ENCODE measurements at places on chromosomes 12 and 14. TPM values are rescaled to one million over a fixed set of nuclear protein-coding genes. Genes with fewer than 3 reads are reported as not detected.
A peak's percentile ranks its signal among the peaks of the same experiment; 100 is the strongest.

HOMEZ gene
- total RNA-seq, result 15.6 TPM

CCDC38 gene
- total RNA-seq, result not detected

GALNT16 gene
- 0.46 TPM for total RNA-seq

SYCP3 gene
- total RNA-seq, result 0.95 TPM

ZNF891 gene
- 4.9 TPM for total RNA-seq

COX8C gene
- not detected for total RNA-seq

OTX2 gene
- not detected for total RNA-seq

KCNMB4 gene
- 1.2 TPM for total RNA-seq

CDH24 gene
- 1.2 TPM for total RNA-seq

RD3L gene
- not detected for total RNA-seq

NCKAP5L gene
- total RNA-seq, result 12.6 TPM

SETD3 gene
- 56.4 TPM for total RNA-seq

VAMP1 gene
- total RNA-seq, result 75.8 TPM

GRCh38 chr14:76257111-76257803, 105.5 kb downstream of the GPATCH2L start:
- H3K27me3 ChIP-seq, result no peaks in the 10 kb centered on the region
- no peaks in the 10 kb centered on the region for H3K4me1 ChIP-seq
- H3K27ac ChIP-seq, result no peak overlapping the region
- no peak overlapping the region for H3K4me3 ChIP-seq
- DNase-seq, result no peak
- H3K36me3 ChIP-seq, result no peaks in the 10 kb centered on the region

DNA sequence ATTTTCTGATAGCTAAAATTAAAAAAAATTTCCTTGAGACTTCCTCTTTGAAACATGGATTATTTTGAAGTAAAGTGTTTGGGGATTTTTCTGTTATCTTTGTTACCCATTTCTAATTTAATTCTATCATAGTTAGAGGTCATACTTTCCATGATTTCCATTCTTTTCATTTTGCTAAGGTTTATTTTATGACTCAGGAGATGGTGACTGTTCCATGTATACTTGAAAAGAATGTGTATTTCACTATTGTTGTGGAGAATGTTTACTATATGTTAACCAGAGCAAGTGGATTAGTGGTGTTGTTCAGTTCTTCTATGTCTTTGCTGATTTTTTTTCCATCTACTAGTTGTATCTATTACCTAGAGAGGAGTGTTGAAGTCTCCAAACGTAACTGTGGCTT, 250.5 kb upstream of the PELI2 start:
- no peaks in the 10 kb centered on the region for H3K27me3 ChIP-seq
- no peaks in the 10 kb centered on the region for H3K36me3 ChIP-seq
- no peak overlapping the region for H3K4me3 ChIP-seq
- H3K27ac ChIP-seq, result no peak overlapping the region
- H3K4me1 ChIP-seq, result no peaks in the 10 kb centered on the region

- H3K27me3 ChIP-seq, result no peaks in the 10 kb centered on the region
- H3K4me1 ChIP-seq, result no peaks in the 10 kb centered on the region
- DNase-seq, result no peak
Observed at GRCh38 chr14:102630405-102630804, 38.0 kb downstream of the RCOR1 start.

GRCh38 chr12:70556179-70556869, 80.9 kb downstream of the PTPRB start:
- H3K4me3 ChIP-seq, result no peak overlapping the region
- no peaks in the 10 kb centered on the region for H3K36me3 ChIP-seq
- no peak overlapping the region for H3K27ac ChIP-seq

GRCh38 chr12:11085419-11085818, 6.7 kb downstream of the TAS2R43 start:
- no peak overlapping the region for H3K4me3 ChIP-seq
- no peaks in the 10 kb centered on the region for H3K36me3 ChIP-seq
- no peak overlapping the region for H3K27ac ChIP-seq
- no peaks in the 10 kb centered on the region for H3K4me1 ChIP-seq

GRCh38 chr14:79911744-79912143, 299.6 kb downstream of the DIO2 start:
- H3K36me3 ChIP-seq, result no peaks in the 10 kb centered on the region
- DNase-seq, result no peak
- H3K4me3 ChIP-seq, result no peak overlapping the region

GRCh38 chr14:43528321-43528720, 978.8 kb downstream of the FSCB start:
- H3K4me1 ChIP-seq, result no peaks in the 10 kb centered on the region
- H3K36me3 ChIP-seq, result no peaks in the 10 kb centered on the region
- DNase-seq, result no peak
- no peaks in the 10 kb centered on the region for H3K27me3 ChIP-seq
- no peak overlapping the region for H3K27ac ChIP-seq

DNA sequence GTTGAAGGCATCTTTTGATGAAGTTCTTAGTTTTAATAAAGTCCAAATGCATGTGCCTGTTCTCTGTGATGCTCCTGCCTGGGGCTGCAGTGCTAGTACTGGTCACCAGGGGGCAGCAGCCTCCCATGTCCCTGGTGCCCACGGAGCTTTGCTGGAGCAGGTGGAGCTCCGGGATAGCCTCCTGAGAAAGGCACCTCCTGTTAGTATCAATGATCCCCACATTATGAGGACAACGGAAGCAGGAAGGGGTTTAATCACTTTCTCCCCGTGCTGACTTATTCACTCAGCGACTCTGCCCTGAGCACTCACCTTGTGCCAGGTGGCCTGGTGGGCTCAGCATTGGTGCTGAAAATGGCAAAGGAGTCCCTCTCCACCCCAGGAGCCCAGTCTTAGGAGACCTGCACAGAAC, 123.0 kb upstream of the PZP start:
- DNase-seq, result peak; percentile 32
- no peak overlapping the region for H3K27ac ChIP-seq
- H3K4me3 ChIP-seq, result no peak overlapping the region
- no peaks in the 10 kb centered on the region for H3K36me3 ChIP-seq
- H3K4me1 ChIP-seq, result peaks cover 15% of the 10 kb centered on the region

DNA sequence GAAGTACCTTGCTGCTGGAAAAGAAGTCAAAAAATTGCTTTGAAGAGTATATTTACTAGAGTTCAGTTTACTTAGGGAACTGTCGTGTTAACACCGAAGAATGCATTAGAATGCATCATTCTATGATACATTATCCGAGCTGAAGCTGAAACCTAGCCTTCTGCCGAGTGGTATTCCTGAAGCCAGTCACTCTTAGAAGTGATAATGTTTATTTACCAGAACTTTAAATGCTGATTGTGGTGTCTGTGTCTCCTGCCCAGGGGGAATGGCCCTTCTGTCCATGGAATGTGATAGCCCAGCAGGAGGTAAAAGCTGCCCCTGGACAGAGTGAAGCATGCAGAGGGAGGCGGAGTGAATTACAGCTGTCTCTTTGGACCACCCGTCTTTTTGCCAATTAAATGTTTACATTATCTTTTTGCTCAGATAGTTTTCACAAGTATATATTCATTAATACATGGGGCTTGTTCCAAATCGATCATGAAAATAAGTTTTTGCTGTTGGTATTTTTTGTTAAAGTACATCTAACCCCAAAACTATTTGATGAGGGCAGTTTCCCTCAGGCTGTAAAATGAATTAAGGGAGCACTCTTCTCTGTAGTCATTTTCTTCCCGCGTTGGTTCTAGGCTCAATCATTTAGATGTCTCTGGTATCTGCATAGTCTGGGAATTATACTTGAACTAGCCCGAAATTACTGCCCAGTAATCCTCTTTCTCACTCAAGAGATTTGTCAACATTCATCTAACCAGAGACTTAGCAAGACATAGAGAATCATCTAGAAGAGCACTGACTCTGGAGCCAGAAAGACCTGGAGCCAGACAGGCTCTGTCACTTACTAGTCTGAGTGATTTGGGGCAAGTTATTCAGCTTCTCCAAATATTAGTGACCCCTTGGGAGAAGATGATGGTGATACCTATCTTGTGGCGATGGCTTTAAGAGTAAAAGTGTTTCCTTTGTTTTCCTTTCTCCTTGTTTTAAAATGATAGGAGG, 147.6 kb downstream of the CRADD start:
- no peak for DNase-seq
- H3K36me3 ChIP-seq, result no peaks in the 10 kb centered on the region
- no peak overlapping the region for H3K27ac ChIP-seq
- H3K4me1 ChIP-seq, result no peaks in the 10 kb centered on the region

GRCh38 chr12:71799106-71799505, 40.5 kb upstream of the TBC1D15 start:
- no peak overlapping the region for H3K27ac ChIP-seq
- H3K4me1 ChIP-seq, result no peaks in the 10 kb centered on the region
- H3K27me3 ChIP-seq, result peaks cover 2% of the 10 kb centered on the region
- H3K4me3 ChIP-seq, result no peak overlapping the region
- H3K36me3 ChIP-seq, result no peaks in the 10 kb centered on the region

DNA sequence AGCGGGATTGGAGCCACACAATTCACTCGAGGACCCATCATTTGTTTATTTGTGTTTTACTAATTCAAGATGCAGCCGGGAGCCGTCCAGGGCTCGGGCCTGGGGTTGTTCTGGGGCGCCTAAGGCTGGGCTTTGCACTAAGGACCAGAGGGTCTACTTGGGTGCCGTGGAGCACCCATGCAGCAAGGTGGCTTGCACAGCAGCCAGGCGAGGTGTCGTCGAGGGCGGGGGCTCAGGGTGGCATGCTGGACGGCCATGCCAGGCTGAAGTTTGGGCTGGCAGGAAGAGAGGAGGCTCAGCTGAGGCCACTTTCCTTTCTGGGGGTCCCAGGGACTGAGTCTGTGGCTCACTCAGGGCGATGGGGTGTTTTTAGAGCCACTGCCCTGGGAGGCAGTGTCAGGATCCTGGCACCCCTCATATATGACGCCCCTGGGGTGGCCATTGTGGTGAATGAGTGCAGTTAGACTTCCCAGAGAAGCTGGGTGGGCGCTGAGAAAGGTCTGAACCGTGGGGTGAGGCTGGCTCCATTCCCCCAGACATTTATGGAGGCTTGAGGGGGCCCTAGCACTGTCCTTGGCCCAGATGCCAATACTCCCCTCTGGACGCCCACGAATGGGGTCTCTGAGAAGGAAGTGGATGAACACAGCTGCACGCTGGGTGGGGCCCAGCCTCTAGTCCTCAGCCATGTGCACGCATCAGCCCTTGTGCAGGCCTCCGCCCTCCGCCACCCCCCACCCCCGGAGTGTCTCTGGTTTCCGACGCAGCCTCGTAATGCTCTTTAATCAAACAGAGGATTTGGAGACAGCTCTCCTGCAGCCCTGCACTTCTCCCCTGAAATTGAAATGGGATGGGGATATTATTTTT, 11.3 kb downstream of the MEG3 start:
- no peak overlapping the region for H3K4me3 ChIP-seq
- no peak overlapping the region for H3K27ac ChIP-seq

DNA sequence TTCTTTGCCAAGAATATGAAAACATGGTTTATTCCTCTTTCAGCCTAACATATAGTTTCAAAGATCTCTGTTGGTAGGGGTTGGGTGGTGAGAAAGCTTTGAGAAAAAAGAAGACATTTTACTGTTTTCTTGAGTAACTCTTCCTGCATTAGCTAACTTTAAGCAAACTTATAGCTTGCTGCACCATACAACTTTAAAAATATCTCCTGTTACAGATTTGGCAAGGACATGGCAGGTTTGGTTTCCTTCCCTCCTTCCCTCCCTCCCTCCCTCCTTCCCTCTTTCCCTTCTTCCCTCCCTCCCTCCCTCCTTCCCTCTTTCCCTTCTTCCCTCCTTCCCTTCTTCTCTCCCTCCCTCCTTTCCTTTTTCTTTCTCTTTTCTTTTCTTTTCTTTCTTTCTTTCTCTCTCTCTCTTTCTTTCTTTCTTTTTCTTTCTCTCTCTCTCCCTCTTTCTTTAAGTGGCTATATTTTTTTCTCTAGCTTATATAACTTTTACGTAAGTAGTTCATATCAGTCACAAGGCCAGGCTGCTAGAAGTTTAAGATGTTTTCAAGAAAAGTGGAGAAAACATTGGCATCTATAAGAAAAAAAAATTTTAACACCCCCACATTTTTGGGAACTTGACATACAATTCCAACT, 26.0 kb upstream of the ANO6 start:
- H3K27ac ChIP-seq, result no peak overlapping the region
- H3K4me3 ChIP-seq, result no peak overlapping the region
- DNase-seq, result no peak
- H3K36me3 ChIP-seq, result no peaks in the 10 kb centered on the region

DNA sequence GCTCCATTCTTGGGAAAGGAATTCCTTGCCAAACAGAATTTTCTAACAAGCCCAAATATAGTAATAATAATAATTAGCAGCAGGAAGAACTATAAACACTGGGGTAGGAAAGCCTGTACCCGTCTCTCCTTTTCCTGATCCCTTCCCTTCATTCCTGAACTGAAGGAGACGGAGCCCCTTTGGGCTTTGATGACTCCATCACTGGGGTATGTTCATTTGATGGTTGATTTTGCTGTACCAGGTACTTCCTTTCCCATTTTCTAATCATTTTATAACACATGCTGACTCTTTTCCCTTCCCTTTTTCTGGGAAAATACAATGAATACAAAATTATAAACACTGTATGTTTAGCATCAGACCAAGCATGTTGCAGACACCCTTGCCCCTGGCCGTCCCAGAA, 3.6 kb upstream of the RCOR1 start:
- H3K27me3 ChIP-seq, result no peaks in the 10 kb centered on the region
- DNase-seq, result no peak
- H3K4me3 ChIP-seq, result no peak overlapping the region
- no peak overlapping the region for H3K27ac ChIP-seq
- no peaks in the 10 kb centered on the region for H3K36me3 ChIP-seq

GRCh38 chr14:96484399-96484798, 17.8 kb upstream of the PAPOLA start:
- no peak overlapping the region for H3K27ac ChIP-seq
- no peaks in the 10 kb centered on the region for H3K4me1 ChIP-seq
- no peak overlapping the region for H3K4me3 ChIP-seq
- H3K36me3 ChIP-seq, result no peaks in the 10 kb centered on the region

DNA sequence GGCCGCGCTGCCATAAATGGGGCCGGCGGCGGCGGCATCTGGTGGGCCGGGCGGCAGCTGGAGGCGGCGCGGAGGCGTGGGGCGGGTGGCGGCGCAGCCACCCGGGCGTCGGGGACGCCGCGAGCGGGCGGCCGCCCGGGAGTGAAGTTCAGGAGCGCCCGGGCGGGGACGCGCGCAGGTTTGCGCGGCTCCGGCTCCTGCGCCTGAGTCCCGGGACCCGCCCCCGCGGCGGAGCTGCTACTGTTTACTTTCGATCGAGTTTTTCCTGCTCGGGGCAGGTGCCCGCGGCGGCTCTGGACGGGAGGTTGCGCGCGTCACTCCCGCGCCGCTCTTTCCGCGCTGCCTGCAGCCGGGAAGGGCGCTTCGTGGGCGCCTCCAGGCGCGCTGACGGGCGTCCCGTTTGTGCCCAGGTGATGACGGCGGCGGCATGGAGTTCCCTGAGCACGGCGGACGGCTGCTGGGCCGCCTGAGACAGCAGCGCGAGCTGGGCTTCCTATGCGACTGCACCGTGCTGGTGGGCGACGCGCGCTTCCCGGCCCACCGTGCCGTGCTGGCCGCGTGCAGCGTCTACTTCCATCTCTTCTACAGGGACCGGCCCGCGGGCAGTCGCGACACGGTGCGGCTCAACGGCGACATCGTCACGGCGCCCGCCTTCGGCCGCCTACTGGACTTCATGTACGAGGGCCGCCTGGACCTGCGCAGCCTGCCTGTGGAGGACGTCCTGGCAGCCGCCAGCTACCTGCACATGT, at the start of gene ZBTB42:
ZBTB42 (plus strand) TSS at position 331 of the 749 bp plus-strand sequence; CDS start at position 428, 97 bp downstream.
- peaks cover 2% of the 10 kb centered on the region for H3K36me3 ChIP-seq
- H3K4me1 ChIP-seq, result peaks cover 11% of the 10 kb centered on the region
- no peaks in the 10 kb centered on the region for H3K27me3 ChIP-seq
- peak within 1 kb of the TSS; percentile 91 for H3K27ac ChIP-seq
- peak within 1 kb of the TSS; percentile 75 for H3K4me3 ChIP-seq
- DNase-seq, result peak; percentile 35

- H3K27me3 ChIP-seq, result no peaks in the 10 kb centered on the region
- peaks cover 46% of the 10 kb centered on the region for H3K4me1 ChIP-seq
- H3K27ac ChIP-seq, result no peak overlapping the region
- DNase-seq, result no peak
Observed at GRCh38 chr12:570921-571794, 92.1 kb downstream of the NINJ2 start.

All from T-cell (primary cell).